ENCODE measurements at places on chromosomes 5 and 9. TPM values are rescaled to one million over a fixed set of nuclear protein-coding genes. Genes with fewer than 3 reads are reported as not detected.

GRCh38 chr9:14309403-14309802, 4.5 kb downstream of the NFIB start:
- DNase-seq, result no peak

DNA sequence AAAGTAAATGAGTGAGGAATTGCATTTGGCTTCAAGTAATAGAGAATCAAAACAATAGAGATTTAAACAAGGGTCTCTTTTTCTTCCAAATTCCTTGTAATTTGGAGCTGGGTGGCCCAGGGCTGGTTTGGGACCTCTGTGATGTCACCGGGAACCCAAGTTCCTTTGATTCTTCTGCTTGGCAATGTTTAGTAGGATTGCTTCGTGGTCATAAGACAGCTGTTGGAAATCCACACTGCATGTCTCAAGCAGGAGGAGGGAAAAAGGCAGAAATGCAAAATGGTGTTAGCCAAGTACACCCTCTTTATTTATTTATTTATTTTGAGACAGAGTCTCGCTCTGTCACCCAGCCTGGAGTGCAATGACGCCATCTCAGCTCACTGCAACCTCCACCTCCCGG, 72.6 kb upstream of the IL12B start:
- no peak for DNase-seq

- DNase-seq, result no peak
Observed at GRCh38 chr9:26856413-26857032, 36.1 kb downstream of the CAAP1 start.

DNA sequence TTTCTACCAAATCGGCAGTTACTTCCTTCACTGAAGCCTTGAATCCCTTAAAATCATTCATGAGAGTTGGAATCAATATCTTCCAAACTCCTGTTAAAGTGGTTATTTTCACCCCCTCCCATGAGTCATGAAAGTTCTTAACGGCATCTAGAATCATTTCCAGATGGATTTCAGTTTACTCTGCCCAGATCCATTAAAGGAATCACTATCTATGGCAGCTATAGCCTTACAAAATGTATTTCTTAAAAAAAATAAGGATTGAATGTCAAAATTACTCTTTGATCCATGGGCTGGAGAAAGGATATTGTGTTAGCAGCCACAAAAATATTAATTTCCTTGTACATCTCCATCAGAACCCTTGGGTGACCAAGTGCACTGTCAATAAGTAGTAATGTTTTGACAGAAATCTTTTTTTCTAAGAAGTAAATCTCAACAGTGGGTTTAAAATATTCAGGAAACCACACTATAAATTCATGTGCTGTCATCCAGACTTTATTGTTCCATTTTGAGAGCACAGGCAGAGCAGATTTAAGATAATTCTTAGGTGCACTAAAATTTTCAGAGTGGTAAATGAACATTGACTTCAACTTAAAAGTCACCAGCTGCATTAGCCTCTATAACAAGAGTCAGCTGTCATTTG, 767.7 kb downstream of the DTWD2 start:
- no peak for DNase-seq

ADGRD2 gene
- not detected for total RNA-seq

DNA sequence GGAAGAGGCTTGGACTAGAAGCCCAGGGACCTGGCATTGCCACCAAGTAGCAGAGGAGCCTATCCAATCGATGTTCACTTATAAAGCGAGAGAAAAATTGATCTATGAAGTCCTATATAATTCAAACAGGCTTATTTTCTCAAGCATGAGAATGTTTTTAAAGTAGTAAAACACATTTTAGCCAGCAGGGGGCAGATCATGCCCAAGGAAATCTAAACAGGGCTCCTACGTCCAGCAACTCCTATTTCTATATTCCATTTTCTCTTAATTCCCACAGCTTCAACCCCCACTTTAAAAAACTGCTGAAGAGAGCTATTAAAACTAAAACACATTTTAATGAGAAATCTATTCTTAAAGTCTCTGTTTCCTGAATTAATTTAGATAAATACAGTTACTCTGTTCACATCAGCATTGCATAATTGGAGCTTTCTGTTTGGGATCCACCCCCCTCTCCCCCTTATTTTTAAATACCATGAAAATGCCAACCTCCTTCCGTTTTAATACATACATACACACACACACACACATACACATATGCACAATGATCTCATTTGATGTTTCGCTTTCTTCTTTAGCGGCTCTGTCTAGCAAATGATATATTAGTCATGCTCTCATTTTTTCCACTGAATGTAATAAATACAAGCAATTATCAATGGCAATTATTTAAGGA, 144.9 kb downstream of the MYO10 start:
- DNase-seq, result peak; percentile 33

RAB3C gene
- 1.4 TPM for total RNA-seq
